ENCODE measurements at places on chromosomes 1 and 21. TPM values are rescaled to one million over a fixed set of nuclear protein-coding genes. Genes with fewer than 3 reads are reported as not detected.

Gene SNAP47
- total RNA-seq = 59.8 TPM

Gene S100A4
- total RNA-seq = 438 TPM

DNA sequence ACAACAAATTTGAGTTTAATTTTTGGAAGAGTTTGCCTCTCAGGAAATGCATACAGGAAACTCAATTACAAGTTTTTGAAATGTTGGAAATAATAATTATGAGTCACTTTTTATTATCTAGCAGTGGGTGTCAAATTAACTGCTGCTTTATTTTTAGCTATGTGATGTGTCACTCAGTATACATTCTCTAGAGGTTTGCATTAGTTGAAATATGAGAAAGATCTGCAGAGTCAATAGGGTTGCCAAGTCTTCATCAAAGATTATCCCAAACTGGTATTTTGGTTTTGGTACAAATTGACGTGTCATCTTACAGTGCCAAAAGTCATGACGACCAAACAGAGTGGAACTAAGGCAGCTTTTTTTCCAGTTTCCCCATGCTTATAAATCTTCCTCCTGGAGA, 54.3 kb upstream of the DIPK1A start:
- DNase-seq = peak; percentile 3

DNA sequence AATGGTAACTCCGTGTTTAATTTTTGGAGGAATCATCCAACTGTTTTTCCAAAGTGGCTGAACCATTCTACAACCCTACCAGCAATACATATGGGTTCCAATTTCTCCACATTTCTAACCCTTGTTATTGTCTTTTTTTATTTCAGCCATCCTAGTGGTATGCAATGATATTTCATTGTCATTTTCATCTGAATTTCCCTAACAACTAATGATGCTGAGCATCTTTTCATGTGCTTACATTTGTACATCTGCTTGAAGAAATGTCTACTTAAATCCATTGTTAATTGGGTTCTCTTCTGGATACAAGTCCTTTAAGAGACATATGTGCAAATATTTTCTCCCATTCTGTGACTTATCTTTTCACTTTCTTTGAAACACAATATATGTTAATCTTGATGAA, 43.3 kb downstream of the EPRS1 start:
- no peak for DNase-seq

DNA sequence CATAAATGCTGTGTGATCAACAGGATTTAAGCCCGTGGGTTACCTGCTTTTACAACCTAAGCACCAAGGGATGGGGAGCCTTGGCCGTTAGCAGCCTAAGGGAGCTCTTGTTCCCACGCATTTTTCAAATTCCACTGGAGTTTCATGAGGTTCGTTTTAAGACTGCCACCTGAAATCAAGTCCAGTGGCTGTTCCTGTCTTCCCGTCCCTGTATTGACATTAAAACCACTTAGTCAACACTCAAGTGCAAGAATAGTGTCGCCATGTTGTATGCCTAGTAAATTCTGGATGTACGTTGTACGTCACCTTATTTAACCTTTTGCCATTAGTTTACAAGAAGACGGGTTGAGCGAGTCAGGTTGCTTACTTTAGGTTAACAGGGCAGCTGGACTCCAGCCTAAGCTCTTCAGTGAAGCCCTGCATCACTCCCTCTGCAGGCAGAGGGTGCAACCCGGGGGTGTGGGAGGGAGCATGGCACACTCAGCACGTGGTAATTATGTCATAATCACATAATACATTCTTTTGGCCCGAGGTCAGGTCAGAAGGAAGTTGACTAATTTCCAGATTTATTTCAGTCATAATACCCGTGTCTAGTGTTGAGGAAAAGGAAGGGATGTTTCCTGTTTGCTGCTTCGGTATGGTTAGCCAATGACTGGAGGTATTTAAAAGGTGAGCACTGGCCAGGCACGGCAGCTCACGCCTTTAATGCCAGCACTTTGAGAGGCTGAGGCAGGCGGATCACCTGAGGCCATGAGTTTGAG, 42.5 kb downstream of the CNST start:
- DNase-seq = peak; percentile 94

DNA sequence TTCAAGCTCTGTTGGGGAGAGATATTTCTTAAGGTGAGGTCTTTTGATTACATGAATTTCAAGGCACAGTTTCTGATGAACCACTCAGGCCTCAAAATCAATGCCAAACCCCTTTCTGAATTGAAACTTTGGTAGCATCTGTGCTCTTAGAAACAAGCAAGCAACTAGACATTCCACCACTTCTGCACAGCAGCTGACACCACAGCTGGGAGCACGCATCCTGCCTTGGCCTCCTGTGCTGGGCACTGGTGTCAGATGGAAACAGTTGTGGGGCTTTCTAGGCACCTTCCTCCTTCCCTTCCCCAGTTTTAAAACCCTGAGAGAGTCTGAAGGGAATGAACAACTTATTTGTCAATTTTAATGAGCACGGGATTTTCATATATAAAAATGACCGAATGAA, 360.2 kb downstream of the ADGRL2 start:
- no peak for DNase-seq
